ENCODE measurements at places on chromosomes 12 and 14.

DNA sequence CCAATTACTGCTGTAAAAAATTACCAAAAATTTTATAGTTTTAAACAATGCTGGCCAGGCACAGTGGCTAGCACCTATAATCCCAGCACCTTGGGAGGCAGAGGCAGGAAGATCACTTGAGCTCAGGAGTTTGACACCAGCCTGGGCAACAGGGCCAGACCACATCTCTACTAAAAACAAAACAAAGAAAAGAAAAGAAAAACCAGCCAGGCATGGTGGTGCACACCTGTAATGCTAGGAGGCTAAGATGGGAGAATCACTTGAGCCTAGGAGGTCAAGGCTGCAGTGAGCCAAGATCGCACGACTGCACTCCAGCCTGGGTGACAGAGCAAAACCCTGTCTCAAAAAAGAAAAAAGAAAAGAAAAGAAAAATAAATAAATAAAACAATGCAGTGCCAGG lies 54.0 kb upstream of the ARID2 start:
- DNase-seq = no peak

DNA sequence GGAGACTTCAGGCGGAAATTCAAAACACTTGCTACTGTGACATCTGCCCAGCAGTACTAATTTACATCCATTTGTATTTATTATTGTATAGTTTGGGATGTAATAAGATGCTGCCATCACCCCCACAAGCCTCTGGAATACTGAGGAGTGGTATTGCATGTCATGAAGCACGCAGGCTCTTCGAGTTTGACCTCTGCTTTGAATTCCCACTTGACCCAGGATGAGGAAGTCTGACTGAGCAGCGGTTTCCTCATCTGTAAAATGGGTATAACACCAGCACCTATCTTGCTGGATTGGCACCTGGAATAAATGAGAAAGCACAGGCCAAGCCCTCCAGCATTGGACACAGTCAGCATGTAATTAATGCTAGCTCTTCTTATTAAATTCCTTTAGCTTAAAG lies 116.0 kb upstream of the DIO3 start:
- DNase-seq = no peak

DNA sequence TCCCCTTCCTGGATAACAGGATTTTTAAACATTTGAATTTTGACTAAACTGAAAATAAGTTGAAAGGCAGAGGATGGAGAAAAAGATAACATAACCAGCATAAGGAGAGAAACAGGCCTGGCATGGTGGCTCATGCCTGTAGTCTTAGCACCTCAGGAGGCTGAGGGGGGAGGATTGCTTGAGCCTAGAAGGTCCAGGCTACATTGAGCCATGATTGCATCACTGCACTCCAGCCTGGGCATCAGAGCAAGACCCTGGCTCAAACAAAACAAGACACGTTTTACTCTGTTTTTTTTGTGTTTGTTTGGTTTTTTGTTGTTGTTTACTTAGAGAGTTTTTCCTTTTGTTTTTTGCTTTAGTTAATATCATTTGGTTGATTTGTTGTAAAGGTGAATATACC lies 8.7 kb downstream of the AKAP6 start:
- no peak for DNase-seq

DNA sequence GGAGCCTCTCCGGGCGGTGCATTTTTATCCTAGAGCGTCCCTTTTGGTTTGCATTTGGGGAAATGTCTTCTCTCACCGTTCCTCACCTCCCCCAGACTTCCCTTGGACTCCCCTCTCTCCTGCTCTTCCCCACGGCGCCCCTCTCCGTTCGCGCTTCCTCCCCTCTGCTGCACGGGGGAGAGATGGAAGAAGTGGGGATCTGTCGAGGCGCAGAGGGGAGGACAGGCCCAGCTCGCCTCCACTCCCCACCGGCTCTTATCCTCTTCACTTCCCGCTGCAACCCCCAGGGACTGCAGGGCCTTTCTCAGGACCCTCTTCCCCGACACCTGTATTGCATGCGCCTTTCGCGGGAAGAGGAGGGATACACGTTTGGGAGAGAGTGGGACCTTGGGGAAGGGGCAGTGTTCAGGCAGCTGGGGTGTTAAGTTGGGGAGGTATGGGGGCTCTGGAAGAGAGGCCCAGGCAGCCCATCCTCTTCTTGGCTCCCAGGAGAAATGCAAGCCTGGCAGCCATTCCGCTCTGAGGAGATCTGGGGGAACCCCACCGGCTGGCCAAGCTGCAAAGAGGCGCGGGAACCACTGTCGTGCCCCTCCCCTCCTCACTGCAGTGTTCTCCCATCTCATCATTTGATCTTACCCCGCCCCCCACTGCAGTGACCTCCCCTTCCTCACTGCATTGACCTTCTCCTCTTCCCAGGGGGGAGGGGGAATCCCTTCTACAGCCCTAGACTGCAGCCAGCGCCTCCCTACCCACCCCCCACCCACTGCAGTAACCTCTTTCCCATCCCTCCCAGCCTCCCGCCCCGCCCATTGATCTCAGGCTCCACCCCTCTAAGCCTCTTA lies 788 bp downstream of the ENO2 start:
- no peak for DNase-seq

- no peak for DNase-seq
These were observed 63.2 kb downstream of the PTCSC3 start for GRCh38 chr14:36113341-36113740.

DNA sequence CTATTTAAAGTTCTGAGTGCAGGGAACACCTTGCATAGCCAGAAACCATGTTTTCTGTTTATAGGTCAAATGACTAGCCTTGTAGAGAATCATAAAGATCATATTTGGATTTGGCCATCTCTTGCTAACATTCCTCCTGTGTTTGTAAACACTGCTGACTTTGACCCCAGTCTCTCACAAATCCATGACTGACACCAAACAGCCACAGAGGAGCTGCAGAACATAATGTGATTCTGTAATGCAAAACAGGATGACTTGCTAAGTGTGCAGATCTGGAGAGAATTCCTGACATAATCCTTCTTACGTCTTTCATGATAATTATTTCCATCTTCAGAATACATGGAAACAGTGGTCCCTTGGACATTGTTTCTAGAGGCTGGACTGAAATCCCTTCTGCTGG lies 211.8 kb downstream of the BMP4 start:
- DNase-seq = no peak

DNA sequence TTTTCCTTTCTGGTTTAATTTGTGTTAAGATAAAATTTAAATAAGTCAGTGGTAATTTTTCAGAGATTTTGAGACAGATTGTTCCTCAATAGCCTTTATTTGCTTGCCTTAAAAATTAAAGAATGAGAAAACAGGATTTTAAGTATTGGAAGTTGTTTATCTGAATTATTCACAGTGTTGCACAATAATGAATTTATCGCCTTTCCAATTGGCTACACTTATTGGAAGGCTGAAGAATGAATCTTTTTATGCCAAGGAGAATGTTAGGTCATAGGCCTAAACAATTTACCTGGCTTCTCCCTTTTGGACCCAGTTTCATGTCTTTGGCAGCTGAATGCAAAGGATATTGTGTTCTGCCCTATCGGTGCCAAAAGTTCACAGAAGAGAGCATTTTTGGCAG lies 250.2 kb downstream of the NPAS3 start:
- no peak for DNase-seq

DNA sequence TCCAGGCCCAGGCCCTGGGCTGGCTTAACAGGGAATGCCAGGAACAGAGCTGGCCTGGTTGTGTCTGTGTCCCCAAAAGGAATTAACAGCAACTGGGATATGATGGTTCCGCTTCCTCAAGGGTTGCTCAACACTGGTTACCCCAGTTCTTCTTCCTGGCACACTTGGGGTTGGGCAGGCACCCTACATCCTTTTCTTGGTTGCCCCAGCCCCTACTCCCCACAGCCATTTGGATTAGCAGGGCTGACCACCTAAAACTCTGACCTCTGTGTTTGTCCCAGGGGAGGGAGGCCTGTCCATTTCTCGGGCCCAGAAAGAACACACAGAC lies 30.8 kb downstream of the NCKAP5L start:
- no peak for DNase-seq

Data from esophagus squamous epithelium (tissue), 5 donors.